ENCODE measurements at places on chromosomes 7 and 10. TPM values are rescaled to one million over a fixed set of nuclear protein-coding genes. Genes with fewer than 3 reads are reported as not detected.

DNA sequence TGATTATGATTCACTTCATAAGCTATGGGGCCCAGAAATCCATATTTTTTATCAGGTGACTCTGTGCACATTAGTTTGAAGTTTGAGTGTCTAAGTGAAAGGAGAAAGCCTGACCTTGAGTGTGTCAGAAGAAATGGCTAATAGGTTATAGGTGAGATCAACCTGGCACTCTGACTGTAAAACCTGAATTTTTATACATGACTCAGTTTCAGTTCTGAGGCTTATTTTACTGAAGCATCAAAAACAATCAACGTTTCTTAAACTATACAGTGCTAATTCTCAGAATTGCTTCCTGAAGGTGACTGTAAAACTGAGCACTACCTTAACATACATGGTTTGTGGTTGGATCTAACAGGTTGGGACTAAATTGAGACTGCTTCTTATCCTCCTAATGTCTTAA is 159.4 kb upstream of the AHR start:
- peak; percentile 12 for DNase-seq

- no peak for DNase-seq
Observed at GRCh38 chr10:110901954-110902819, 16.8 kb downstream of the BBIP1 start.

GRCh38 chr7:18666107-18666728 is 170.7 kb downstream of the HDAC9 start:
- DNase-seq = peak; percentile 71

DNA sequence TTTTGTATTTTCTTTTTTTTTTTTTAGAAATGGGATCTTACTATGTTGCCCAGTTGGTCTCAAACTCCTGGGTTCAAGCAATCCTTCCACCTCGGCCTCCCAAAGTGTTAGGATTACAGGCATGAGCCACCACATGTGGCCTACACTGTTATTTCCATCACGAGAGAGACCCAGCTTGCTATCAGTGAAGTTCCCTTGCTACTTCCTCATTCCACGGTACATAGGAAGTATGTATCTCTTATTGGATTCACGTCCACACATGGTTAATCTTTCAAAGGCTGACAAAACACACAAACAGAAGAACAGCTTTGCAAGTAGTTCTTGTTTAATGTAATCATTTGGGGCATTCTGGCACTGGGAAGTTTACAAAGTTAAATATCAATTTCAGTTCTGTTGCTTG is 50.9 kb downstream of the DCLRE1A start:
- DNase-seq = no peak

NEUROG3 gene
- not detected for total RNA-seq

DNA sequence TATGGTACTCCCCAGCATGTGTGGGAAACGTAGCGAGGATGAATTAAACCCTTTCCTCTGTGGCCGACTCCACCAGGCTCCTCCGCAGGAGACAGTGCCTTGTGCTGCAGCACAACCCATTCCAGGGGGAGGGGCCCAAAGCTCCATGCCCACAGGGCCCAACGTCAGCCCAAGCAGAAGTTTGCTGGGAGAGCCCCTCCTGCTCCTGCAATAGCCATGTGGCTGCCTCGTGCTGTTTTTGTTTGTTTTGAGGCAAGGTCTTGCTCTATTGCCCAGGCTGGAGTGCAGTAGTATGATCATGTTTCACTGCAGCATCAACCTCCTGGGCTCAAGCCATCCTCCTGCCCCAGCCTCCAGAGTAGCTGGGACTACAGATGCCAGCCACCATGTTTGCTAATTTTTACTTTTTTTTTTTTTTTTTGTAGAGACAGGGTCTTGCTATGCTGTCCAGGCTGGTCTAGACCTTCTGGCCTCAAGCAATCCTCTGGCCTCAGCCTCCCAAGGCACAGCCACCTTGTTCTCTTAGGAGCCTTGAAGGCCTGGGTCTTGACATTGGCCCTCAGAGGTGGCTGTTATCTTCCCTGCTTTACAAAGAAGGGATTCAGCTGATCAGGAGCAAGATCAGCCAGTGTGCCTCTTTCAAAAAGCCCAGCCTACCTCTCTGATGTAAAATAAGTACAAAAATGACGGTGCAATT is 102.8 kb downstream of the DYNC2I1 start:
- no peak for DNase-seq

DNA sequence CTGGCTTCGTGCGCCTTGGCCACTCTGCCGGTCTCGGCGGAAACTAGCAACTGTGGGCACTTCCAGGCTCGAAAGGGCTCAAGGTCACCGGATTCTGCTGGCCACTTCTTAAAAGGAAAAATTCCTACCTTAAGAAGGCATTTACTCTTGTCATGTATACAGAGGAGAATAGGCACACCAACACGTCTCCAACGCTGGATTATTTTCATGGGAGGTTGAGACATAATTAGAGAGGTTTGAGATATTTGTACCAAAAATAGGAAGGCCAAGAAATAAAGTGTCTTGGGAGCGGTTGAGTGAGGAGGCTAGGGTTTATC is 4.5 kb upstream of the CYP26A1 start:
- DNase-seq = no peak

GRCh38 chr7:39714447-39715091 is 91.2 kb downstream of the RALA start:
- no peak for DNase-seq

- no peak for DNase-seq
Observed at GRCh38 chr7:95394370-95394769, 1.8 kb downstream of the PON3 start.

DNA sequence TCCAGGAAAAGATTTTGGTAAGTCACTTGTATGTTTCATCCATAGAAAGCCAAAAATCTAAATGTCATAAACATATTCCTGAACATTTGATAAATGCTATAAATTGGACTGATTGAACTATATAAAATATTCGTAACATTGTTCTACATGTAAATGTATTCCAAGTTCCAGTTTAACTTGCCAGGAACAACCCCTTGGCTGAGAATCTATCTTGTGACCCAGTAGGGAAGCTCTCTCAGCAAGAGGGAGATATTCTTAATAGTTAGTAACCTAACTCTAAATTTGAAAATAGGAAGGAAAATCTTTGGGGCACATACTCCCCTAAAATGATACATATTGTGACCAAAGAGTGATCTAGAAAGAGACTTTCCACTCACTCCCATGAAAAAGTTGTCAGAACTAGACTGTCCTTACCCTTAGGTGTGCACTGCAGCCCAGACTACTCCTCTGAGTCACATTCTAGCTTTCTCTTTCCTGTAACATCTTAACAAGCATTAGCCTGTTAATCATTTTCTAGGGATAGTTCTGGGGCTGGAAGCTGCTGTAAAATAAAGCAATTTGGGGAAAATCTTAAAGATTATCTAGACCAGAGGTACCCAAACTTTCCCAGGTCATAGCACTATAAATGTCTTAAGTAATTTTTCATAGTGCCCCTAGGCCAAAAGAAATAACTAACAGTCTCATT is 73.7 kb upstream of the SKAP2 start:
- DNase-seq = no peak

DNA sequence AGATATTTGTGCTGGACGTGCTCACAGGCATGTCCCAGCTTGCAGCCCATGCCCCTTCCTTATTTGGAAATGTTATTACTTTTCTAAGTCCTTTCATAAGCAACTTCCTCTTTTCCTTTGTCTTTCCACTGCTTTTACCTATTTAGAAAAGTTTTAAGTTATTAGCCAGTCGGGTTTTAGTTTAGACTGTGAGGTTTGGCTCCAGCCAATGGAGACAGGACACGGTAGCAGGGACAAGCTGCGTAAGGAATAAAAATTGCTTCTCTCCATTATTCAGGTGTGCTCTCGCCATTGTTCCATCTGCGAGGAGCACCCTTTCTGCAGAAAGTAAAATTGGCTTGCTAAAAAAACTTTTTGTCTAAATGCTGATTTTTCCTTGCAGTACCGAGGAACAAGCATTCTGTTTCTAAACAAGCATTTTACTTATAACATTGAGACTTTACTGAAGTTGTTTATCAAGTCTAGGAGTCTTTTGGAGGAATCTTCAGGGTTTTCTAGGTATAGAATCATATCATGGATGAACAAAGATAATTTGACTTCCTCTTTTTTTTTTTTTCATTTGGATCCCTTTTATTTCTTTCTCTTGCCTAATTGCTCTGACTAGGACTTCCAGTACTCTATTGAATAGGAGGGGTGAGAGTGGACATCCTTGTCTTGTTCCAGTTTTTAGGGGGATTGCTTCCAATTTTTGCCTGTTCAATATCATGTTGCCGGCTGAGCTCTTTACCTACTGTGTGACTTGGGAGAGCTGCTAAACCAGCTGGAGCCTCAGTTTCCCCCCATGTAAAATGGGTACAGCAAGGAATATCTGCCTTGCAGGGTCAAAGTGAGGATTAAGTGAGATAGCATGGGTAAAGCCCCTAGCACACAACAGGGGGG is 63.8 kb downstream of the ALOX5 start:
- no peak for DNase-seq

- DNase-seq = no peak
Observed at GRCh38 chr7:38817526-38817925, 91.5 kb downstream of the VPS41 start.

- no peak for DNase-seq
Observed at GRCh38 chr10:118573512-118573911, 21.9 kb downstream of the PRLHR start.

GRCh38 chr10:132515811-132516726 is 21.5 kb upstream of the INPP5A start:
- no peak for DNase-seq

GRCh38 chr10:101047268-101047667 is 14.5 kb upstream of the KAZALD1 start:
- DNase-seq = no peak
